ENCODE measurements at places on chromosomes 2 and 18. TPM values are rescaled to one million over a fixed set of nuclear protein-coding genes. Genes with fewer than 3 reads are reported as not detected.
A peak's percentile ranks its signal among the peaks of the same experiment; 100 is the strongest.

GRCh38 chr2:120252225-120253020 is at the start of gene RALB:
Gene RALB (plus strand): TSS chr2:120252852. CDS start chr2:120278665, 25,813 bp downstream.
- DNase-seq: peak; percentile 100

LYG2 gene
- 0.43 TPM for total RNA-seq

GRCh38 chr2:30239308-30239985 is 8.1 kb downstream of the LBH start:
- peak; percentile 75 for DNase-seq

CHRNA1 gene
- total RNA-seq: 1.2 TPM

- DNase-seq: no peak
Measured at GRCh38 chr2:159637240-159637639, 20.9 kb upstream of the BAZ2B start.

DNA sequence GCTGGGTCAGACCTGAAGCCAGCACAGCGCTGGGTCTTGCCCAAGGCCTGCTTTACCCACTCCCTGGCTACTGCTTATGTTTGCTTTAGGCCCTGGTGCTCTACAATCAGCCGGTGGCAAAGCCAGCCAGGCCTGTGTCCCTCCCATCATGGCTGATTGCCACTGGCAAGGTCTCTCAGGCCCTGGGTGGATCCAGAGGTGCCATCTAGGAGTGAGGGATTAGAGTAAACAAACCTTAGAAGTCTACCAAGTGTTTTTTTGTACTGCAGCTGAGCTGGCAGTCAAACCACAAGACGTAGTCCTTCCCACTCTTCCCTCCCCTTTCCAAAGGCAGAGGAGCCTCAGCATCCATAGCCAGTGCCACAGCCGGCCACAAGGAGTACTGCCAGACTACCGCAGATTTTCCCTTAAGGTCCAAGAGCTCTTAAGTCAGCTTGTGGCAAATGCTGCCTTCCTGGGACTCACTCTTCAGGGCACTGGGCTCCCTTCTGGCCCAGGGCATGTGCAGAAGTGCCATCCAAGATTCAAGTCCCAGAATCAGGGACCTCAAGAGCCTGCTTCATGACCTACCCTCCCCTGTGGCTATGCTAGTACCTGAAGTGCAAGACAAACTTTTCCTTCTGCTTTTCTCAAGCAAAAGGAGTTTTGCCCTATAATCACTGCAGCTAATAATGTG is 20.0 kb downstream of the IL1RL2 start:
- no peak for DNase-seq

DNA sequence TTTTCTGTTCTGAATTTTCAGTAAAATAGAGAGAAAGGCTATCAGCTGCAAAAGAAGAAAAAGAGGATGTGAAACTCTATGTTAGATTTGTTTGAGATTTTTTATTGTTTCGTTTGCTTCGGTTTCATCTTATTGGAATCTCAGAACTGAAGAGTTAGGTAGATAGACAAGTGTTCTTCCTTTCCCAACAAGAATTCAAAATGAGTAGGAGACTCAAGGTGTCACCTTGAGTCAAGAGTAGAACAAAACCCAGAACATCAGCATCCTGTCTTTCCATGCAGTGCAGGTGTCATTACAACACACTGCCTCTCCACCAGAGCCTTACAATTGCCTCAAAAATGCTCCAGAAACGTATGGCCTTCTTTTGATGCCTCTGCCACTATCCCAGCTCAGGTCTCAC is 21.1 kb downstream of the NBAS start:
- no peak for DNase-seq

TCF23 gene
- 6.7 TPM for total RNA-seq

DNA sequence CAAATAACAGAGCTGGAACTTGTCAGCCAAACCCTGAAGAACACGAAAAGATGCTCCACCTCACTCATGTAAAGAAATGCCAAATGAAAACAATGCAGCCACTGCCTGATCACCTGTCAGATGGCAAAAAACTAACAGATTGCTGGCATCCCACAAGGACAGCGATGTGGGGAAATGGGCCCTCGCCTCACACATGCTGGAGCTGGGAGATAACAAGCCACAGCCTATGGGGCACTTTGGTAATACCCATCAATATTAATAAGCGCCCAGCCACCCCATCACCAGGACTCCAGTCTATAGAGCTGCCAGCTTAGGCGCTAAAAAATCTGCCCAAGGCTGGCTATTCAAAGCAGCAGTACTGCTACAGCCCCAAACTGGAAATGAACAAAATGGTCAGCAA is 27.0 kb downstream of the TFCP2L1 start:
- no peak for DNase-seq

DNA sequence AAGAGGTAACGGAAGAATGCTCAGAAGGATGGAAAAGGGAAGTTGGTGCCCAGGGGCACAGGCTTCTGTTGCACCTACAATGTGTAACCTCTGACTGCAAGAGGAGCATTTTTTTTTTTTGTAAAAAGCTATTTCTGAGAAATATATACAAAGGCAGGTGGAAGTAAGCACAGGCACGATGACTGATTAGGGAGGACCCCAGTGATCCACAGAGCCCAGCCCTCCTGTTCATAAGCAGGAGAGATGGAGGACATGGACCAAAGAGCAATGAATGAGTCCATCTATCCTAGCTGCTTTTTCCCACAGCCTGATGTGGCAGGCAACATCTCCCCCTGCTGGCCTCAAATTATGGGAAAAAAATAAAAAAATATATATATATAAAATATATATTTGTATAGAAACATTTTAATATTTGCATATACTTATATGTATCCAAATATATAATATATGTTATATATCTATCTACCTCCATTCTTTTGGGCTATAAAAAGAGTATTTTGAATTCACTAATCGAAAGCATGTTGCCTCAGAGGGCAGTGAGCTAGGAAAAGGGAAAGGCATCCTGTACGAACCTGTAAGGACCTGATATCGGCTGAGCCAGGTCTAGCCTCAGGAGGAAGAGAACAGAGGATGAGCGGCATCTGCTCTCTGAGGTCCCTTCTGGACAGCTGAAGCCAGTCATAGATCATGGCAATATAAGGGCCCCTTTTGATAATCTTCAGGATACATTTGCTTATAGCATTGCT is 166.0 kb upstream of the STK17B start:
- DNase-seq: no peak

DNA sequence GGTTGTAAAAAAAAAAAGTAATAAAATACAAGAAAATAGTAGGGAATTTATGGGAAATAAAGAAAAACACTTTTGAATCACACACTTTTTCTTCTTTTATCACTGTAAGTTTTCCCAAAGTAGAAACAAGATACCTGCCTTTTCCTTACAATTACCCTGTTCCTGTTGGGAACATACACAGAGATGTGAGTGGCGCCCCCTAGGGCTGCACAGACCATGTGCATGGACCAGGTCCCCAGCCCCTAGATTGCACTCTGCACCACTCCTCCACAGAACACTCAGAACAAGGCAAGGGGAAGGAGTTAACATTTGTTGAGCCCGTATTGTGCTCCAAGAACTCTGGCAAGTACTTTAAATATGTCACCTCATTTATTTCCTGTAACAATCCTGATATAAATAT is 118.7 kb upstream of the NRP2 start:
- peak; percentile 59 for DNase-seq

- DNase-seq: no peak
Measured at GRCh38 chr2:30981096-30981495, 157.1 kb downstream of the GALNT14 start.

GRCh38 chr2:27118525-27119329 is at the start of gene CGREF1:
Gene CGREF1 (minus strand): TSS chr2:27119128. CDS start chr2:27104366, 14,762 bp downstream.
- no peak for DNase-seq

DNA sequence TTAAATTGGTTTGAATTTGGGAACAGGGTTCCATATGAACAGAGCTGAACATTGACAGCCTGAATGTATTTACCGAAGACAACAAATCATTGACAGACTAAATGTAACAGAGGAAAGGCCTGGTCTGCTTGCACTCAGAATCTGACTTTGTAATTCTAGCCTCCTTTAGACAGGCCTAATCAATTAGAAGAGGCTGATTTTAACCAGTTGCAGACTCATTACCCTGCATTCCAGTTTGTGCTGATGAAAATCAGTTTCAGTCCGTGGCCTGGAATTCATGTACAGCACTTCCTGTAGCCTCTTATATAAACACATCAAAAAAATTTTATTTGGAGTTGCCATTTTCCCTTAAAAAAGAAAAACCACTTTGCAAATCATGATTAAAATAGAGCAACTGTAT is 93.1 kb upstream of the ZFP36L2 start:
- DNase-seq: no peak

POTEC gene
- 70.2 TPM for total RNA-seq

OTOS gene
- not detected for total RNA-seq

- DNase-seq: peak; percentile 31
Measured at GRCh38 chr2:8298783-8299182, 383.1 kb upstream of the ID2 start.

DNA sequence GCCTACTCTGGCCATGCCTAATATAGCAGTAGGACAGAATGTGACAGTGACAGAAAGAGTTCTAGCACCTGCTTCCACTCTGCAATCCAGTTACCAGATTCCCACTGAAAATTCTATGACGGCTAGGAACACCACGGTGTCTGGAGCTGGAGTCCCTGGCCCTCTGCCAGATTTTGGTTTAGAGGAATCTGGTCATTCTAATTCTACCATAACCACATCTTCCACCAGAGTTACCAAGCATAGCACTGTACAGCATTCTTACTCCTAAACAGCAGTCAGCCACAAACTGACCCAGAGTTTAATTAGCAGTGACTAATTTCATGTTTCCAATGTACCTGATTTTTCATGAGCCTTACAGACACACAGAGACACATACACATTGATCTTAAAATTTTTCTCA is 45.2 kb upstream of the TTR start:
- DNase-seq: no peak

GRCh38 chr18:70276416-70277191 is 12.2 kb upstream of the SOCS6 start:
- DNase-seq: no peak

DNA sequence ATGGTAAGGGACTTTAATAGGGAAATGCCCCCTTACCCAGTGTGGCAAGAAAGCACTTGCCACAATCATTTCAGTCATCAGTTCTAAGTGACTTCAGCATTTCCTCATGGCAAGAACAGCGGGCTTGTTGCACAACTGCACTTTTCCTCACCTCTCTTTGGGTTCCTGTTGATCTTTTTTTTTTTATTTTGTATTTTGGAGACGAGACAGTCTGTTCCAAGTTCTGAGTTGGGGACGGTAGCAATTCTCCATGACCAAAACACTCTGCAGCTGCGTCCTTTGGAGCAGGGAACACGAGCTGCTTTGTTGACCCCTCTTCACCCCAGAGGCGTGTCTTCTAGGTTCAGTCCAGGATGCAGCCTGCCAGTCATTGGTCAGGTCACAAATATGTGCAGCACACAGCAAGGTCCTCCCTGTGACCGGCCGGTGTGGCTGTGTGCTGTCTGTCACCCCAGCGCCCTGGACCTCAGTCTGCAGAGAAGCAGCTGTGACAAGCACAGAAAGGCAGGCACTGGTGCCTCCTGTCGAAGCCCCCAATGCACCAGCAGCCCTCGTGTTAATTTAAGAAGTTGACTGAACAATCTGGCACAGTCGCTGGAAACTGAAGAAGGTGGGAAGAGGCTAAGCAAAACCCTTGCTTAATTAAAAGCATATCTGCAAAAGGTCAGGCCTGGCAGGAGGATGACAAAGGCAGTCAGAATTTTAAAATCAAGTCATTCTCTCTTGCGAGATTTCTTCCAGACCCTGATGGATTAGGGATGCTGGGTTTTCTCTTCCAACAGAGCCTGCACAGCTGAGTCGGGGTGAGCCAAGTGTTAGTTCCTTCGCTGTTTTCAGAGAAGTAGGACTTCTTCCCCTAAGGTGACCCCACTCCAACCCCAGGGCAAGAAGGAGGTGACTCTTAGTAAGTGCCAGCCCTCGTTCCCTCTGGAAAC is 96.7 kb upstream of the COPS8 start:
- peak; percentile 68 for DNase-seq

EHD3 gene
- 5.1 TPM for total RNA-seq

SIGLEC15 gene
- total RNA-seq: not detected

DNA sequence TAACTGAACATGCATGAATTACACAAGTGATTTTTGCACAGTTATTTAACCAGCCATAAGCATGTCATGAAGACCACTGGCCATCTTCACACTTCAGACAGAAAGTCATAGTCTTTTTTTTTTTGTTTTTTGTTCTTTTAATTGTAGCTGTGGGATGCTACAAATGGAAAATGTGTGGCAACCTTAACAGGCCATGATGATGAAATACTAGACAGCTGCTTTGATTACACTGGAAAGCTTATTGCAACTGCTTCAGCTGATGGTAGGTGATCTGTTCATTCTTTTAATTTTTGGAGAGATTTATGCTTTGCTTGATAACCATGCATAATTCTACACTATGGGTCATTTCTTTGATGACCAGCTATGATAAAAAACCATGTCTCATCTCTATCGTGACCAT is 35.6 kb downstream of the DAW1 start:
- no peak for DNase-seq

GALR1 gene
- total RNA-seq: 0.16 TPM

DNA sequence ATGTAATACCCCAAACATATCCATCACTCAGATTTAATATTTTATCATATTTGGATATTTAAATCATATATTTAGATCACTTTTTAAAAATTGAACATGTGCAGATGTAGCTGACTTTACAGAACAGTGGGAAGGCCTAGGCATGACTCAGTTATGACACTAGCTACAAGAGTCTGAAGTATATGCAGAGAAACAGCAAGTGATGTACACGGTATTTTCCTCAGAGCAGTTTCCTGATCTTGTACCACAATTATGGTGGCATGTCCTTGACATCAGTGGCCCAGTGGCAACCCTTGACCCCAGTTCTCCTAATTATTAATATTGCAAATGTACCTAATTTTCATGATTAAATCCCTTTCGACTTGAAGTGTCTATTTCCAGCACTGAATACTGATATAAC is 28.2 kb downstream of the CDKL4 start:
- DNase-seq: no peak

TRIM43 gene
- total RNA-seq: 1.4 TPM

DNA sequence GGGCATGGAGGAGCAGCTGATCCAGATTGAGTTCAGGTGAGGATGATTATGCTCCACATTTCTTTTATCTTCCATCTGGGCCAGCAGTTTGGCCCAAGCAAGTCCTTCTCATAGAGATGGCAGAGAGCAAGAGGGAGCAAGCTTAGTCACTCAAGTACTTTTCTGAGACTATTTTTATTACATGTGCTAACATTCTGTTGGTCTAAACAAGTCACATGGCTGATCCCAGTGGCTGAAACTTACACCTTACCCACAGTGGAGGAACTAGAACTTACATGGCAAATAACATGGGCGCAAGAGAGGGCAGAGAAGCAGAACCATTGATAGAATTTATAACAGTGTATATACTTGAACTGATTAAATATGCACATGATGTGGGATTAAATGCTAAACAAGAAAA is 105.7 kb downstream of the KYNU start:
- DNase-seq: no peak

All from testis (tissue), 5 donors.